CD4-positive, alpha-beta T cell treated with Interleukin-15 for 4 hours (primary cell): ENCODE measurements at places on chromosomes 4 and X.

DNA sequence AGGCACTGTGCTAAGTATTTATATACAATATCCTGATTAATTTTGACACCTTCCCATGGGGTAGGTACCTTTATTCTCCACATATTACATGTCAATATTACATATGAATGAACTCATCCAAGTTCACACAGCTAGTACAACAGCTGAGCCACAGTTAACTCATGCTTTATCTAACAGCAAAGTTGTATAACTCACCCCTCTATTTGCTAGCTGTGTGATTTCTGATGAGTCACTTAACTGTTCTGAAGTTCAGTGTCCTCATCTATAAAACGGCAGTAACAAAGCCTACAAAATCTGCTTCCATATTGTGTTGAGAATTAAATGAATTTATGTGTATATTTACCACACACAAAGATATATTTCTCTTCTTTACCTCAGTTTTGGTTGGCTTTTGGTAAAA is 48.2 kb upstream of the KDR start:
- no peak for DNase-seq

GRCh38 chr4:109164011-109164410 is 138.4 kb downstream of the COL25A1 start:
- no peak for DNase-seq

GRCh38 chr4:126267689-126268088 is 952.9 kb downstream of the FAT4 start:
- DNase-seq, result no peak

GRCh38 chrX:39652336-39652735 is 445.4 kb downstream of the BCOR start:
- DNase-seq, result no peak

GRCh38 chr4:166594326-166594946 is 639.9 kb downstream of the SPOCK3 start:
- no peak for DNase-seq
